ENCODE measurements at places on chromosomes 1 and 21.

- DNase-seq = peak; percentile 44
These were observed 89.7 kb downstream of the BCAR3 start for GRCh38 chr1:93591676-93592550.

- DNase-seq = no peak
These were observed 46.9 kb upstream of the TMEM51 start for GRCh38 chr1:15106608-15107007.

- no peak for DNase-seq
These were observed 356.6 kb upstream of the USP24 start for GRCh38 chr1:55571767-55572166.

GRCh38 chr1:22137004-22137720 lies 5.7 kb downstream of the WNT4 start:
- DNase-seq = peak; percentile 37

DNA sequence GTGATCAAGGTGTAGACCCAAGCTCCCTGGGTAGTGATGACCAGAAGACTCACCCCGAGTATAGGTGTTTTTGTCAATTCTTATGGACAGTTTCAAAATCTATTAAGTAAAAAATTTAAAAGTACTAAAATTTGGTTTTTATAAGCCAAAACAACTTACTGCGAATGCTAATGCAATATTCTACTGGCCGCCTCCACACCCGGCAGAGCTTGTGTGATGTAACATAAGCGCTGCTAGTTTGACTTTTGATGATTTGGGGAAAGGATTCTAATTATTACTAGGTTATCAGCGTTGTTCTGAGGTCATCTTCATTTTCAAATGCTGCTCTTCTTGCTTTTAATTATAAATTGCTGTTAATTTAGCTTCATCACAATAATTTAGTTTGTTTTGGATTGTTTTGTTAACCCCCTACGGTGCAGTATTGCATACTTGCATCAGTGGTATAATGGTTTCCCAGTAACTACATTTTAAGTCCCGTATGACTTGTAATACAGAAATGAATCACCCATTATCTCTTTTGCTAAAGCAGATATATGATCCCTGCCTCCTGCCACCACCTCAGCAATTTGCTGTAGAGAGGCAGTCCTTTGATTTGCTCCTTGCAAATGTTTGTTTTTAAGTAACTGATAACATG lies 178.0 kb downstream of the SDCCAG8 start:
- DNase-seq = no peak

Data from WTC11 (cell line).